Non-pigmented ciliary epithelial cell (primary cell): ENCODE measurements at places on chromosomes 6 and 20.

DNA sequence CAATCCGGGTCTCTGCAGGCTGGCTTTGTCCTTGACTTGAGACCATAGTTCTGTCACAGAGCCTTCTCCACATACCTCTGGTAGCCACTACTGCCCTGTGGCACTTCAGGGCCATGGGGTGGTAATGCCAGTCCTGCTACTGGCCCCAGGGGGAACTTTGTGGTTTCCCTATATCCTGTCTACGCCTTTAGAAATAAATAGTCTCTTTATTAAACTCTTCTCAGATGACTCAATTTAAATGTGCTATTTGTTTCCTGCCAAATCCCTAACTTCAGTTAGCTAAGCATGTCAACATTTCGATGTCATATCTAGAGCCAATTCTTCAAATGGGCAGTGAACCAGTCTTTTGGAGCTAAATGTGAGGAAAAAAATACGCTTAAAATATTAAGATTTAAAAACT, 60.1 kb downstream of the SEL1L2 start:
- no peak for DNase-seq

- peak; percentile 44 for DNase-seq
These were observed 53.7 kb upstream of the TMX4 start for GRCh38 chr20:8073024-8073832.

DNA sequence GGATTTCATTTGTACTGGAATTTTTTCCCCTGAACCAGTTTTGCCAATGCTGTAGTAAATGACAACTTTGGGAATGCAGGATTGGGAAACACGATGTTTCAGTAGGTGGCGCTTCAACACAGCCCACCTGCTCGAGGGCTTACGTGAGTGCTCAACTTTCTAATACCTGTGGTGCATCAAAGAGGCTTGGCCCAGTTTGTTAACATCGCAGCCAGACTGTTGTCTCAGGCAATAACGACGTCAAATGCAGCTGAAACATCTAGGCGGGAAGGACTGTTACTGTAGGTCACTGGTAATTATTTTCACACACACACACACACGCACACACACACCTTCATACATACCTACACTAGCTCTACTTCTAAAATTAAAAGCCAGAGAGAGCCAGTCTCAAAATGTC, 815.5 kb upstream of the SLC35B3 start:
- DNase-seq: peak; percentile 15

DNA sequence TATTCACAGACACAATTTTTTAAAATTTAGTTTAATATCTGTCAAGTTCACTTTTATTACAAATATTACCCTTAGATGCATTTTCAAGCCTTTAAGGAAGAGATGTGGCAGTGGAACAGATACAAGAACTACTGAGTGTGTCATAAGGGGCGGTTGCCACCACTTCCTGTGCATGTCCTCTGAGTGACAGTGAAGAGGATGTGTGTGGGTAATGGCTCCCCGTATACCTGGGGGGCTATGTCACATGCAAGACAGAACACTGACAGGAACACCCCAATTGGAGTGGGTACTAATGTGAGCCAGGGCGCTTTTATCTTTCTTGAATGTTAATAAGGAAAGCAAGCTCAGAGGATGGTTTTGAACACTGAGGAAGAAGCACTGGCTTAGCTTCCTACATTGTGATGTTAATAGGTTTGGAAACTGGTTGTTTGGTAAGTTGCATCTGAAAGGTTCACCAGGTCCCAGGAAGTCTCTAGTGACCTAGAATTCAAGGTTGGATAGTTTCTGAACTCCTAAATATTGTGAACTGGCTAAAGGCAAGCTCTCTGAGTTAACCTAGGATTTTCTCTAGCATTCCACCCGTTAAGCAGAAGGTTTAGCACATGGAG, 83.4 kb upstream of the ASF1A start:
- no peak for DNase-seq

GRCh38 chr20:3092611-3093379, 8.3 kb upstream of the AVP start:
- DNase-seq: no peak

- no peak for DNase-seq
These were observed 88.8 kb upstream of the SOX4 start for GRCh38 chr6:21504790-21505189.

DNA sequence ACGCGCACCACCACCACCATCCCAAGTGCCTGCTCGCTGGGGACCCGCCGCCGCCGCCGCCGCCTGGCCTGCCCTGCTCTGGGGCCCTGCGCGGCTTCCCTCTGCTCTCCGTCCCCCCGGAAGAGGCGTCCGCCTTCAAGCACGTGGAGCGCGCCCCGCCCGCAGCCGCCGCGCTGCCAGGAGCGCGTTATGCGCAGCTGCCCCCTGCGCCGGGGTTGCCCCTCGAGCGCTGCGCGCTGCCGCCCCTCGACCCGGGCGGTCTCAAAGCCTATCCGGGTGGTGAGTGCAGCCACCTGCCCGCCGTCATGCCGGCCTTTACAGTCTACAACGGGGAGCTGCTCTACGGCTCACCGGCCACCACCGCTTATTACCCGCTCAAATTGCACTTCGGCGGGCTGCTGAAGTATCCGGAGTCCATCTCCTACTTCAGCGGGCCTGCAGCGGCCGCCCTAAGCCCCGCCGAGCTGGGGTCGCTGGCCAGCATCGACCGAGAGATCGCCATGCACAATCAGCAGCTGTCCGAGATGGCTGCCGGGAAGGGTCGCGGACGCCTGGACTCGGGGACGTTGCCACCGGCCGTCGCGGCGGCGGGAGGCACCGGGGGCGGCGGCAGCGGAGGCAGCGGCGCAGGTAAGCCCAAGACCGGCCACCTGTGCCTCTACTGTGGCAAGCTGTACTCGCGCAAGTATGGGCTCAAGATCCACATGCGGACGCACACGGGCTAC, 7.2 kb downstream of the PRDM13 start:
- DNase-seq: no peak

DNA sequence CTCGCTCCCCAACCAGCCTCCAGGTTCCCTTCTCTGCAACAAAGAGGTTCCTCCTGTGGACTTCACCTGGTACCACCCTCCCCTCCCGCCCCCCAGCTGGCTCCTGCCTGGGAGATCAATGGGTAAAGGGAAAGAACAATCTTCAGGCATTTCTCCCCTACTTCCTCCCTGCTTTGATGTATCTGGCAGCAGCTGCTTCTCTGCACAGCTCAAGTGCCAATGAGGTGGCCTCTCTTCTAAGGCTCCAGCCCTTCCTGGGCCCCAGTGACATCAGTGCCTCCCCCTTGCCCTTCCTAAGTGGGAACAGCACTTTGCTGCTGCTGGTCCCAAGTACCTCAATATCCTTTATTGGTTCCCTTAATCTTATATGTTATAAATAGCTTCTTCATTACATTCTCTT, 23.5 kb downstream of the MOCS1 start:
- no peak for DNase-seq

DNA sequence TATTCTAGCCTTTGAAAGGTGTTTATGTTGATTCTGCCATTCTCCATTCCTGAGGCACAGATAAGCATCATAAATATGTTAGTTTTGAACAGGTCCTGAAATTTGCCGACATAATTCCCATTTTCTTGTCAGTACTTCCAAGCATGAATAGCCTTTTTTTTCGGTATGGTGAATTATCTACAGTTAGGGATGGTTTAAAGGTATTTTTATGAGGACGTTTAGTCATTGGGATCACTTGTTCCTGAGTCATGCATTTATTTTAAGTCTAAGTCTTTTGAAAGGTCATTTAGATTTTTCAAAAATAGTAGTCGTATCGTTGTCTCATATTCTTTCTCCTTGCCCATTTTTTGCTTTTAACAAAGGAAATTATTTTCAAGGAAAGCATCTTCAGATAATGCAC, 98.7 kb downstream of the PHACTR3 start:
- DNase-seq: no peak

- DNase-seq: no peak
These were observed 264.2 kb upstream of the PREP start for GRCh38 chr6:105667056-105667455.

DNA sequence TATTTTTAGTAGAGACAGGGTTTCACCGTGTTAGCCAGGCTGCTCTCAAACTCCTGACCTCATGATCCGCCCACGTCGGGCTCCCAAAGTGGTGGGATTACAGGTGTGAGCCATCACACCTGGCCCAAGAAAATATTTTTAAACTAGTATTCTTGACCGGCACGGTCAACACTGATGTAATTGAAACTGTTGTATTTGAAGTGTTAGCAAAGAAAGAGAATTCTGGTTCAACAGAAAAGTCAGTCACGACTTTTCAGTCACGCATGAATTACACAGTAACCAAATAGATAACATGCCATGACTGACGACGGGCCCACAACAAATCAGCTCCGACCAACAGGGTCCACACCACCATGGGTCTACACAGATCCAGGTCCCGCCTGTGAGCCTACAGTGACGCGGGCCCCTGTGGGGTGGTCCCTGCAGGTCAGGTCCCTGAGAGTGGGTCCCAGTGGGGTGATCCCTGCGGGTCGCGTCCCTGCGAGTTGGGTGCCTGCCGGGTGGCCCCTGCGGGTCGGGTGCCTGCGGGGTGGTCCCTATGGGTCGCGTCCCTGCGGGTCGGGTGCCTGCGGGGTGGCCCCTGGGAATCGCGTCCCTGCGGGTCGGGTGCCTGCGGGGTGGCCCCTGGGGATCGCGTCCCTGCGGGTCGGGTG, 1.0 kb downstream of the GMEB2 start:
- no peak for DNase-seq

DNA sequence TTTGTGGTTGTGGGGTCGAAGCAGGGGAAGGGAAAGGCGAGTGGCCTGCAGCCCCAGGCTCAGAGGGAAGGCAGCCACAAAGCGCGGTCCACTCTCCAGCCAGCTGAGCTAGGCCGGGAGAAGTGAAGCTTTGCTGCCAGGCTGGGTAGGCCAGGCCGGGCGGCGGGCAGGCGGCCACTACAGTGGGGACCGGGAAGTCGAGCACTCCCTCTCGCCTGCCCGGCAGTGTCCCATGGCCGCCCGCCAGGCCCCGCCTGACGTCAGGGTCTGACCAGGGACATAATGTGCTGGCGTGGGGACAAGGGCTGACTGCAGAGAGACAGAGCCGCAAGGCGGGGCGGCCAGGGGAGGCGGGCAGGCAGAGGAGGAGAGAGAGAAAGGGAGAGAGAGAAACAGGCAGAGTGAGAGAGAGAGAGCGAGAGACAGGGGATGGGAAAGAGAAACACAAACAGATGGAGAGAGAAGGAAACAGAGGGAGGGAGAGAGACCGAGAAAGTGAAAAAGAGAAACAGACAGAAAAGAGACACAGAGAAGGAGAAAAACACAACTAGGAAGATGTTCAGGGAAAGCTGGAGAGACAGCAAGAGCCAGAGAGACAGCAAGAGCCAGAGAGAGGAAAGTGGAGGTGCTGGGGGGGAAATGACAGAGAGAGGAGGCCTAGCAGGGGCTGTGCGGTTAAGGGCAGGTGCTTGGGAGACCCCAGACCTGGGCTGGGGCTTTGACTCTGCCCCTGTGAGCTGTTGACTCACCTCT, 94.5 kb upstream of the PTPN1 start:
- DNase-seq: peak; percentile 55

DNA sequence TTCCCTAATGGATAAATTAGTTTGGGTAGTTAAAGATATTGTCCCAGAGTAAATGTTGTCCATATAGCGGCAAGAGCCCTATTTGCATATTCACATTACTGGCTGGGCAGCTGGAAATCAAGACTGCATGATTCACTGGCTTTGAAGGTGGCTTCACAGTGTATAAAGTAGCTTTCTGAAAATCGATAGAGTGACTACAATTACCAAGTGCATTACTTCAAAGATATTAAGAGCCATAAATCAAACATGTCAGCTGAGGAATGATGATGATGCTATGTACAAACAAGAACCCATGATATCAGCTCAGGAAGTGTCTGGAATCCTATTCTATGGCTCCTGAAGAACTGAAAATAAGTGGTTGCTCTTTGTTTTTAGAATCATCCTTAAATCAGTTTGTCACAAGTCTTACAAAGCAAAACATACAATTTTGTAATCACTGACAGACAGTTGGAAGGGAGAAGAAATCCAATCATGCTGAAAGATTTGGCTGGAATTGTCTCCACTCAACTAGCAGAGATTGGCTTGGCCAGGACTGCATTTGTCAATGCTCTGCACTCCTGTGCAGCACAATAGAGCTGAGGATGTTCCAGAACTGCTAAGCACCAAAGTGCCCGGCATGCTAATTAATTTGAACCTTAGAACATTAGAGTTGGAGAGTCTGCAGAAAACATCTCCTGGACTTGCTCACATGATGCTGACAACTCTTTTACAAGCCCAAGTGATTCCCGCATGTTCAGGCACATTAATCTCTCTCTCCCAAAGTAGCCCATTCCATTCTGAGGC, 77.9 kb upstream of the B3GAT2 start:
- DNase-seq: no peak

GRCh38 chr20:32663335-32664011, 10.3 kb downstream of the C20orf203 start:
- DNase-seq: no peak

DNA sequence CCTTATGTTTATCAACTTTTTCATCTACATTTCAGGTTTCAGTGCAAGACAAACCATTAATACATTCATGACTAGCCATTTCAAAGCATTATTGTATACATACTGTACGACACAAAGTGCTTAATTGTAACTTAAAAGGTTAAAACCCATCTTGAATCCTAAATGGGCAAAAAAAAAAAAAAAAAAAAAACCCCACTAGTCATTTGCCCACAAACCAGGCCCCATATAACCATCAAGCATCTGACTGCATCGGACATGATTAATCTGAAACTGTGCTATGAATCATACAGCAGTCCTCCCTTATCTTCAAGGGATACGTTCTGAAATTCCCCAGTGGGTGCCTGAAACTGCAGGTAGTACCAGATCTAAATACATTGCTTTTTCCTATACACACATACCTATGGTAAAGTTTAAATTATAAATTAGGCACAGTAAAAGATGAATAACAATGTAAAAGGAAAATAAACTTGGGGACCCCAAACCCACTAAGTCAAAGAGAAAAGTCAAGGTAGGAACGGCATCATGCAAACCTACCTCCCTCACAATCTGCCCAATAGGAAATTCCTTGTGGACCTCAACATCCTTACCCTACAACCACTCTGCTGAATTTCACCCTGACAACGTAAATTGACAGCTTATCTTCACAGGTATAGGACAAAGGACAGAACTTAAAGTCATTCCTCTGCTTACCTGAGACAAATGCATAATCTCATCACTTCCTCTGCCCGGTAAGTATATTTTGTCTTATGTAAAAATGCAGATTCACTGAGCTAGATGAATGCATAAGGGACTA, 14.3 kb downstream of the B4GALT5 start:
- DNase-seq: peak; percentile 41

DNA sequence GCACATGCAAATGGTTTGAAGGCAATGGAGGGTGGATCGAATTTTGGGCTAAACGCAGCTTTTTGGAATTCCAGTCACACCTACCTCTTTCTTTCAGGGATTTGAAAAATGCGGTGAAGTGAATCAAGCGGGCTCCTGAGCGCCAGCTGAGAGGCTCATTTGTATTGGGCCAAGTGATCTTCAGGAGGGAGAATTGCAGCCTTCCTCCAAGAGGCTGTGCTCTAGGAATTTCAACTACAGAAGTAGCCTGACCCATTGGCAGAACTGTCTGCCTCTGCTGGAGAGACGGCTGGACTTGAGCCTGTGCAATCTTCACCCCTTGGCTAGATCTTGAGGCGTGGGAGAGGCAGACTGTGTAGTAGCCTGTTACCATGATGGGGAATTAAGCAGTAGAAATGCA, 5.7 kb upstream of the TIAM2 start:
- no peak for DNase-seq
